ENCODE measurements at places on chromosomes 2 and 18.
A peak's percentile ranks its signal among the peaks of the same experiment; 100 is the strongest.

- DNase-seq: no peak
Observed at GRCh38 chr2:239727776-239728600, 297.2 kb downstream of the NDUFA10 start.

- no peak for DNase-seq
Observed at GRCh38 chr2:222261504-222261903, 37.3 kb downstream of the PAX3 start.

GRCh38 chr2:197713271-197713670 is 8.1 kb downstream of the MARS2 start:
- no peak for DNase-seq

DNA sequence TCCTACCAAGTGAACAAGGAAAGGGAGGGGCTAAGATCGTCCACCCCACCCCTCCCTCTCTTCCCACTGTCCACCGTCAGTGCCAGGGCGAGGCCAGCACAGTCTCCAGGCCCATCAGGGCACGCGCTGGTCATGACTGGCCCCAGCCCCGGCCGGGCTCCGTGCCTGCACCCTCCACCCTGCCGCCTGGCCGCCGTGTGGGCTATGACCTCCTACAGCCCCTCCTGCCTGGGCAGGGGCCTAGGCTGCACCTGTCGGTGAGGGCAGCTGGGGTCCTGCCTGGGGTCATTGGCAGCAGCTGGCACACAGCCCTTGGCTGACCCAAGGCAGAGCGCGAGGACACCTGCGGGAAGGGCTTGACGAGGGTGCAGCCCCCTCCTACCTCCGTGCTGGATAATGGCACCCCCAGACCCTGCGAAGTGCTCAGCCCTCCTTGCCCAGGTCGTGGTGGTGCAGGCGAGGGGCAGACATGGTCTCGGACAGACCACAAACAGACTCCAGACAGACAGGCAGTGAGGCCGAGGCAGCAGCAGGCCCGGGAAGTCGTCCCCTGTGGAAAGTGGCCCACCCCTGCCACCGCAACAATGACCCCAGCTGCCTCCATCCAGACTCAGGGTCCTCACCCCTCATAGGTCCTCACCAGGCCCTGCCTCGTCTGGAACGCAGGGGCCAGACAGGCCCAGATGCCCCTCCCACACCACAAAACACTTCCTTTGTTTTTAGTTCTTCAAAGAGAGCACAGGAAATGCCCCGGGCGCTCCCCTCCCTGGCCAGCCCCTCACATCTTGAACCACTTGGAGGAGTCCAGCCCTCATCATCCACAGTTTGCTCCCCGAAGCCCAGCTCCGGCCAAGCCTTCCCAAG is 43.1 kb upstream of the GPC1 start:
- DNase-seq: no peak

- DNase-seq: peak; percentile 28
Observed at GRCh38 chr2:20676353-20677215, 9.6 kb downstream of the GDF7 start.

- no peak for DNase-seq
Observed at GRCh38 chr2:122851972-122852531, 1096.6 kb downstream of the TSN start.

- DNase-seq: no peak
Observed at GRCh38 chr2:64737547-64737946, 83.8 kb upstream of the SERTAD2 start.

DNA sequence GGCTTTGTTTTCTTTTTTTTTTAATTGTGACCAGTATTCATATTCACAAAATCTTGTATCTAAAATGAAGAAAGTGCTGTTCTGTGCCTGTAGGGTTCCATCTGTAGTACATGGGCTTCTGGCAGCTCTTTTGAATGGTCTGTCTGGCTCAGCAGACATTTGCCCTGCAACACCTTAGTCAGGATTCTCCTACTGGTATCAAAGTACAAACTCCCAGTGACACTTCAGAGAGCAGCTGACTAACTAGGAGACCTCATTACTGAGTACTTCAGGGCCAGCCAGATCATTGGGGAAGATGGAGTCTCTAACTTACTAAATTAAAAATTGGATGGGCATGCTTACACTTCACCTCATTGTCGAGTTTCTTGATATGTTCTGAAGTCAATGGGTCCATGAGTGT is 39.7 kb downstream of the GRHL1 start:
- DNase-seq: no peak

GRCh38 chr2:147512206-147512605 is 332.6 kb upstream of the ACVR2A start:
- no peak for DNase-seq

GRCh38 chr2:118388771-118389170 is 300.5 kb downstream of the INSIG2 start:
- DNase-seq: no peak

DNA sequence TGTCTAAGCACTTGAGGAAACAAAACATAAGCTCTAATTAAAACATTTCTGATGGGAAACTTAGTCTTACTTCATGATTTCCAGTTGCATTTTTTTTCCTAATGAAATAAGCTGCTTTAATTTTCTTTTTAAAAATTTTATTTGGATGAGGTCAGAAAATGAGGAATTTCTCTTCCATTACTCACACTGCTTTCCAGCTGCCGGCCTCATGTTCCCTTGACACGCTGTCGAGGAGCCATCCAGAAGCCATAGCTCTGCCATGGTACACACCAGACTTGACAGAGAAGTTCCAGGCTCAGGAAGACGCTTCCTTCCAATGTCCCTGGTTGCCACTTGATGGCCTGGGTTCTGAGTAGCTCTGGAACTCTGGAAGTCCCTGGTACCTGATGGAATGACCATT is 12.1 kb upstream of the MAPRE2 start:
- DNase-seq: no peak

DNA sequence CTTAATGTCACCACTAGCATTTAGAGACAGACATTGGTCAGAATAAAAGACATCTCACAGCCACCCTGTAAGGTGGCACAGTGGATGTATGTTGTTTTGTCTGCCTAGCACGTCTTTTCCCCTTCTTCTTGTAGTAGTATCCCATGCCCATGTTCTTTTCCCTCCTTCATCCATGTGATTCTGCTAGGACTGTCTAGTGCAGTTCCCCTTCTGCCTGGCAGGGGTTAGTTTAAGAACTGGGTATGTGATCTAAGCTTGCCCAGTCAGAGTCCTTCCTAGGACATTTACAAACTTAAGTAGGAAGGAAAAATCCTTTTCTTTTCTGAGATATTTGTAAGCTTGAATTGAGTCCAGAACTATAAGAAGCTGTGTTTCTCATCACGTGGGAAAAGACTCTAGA is 172.3 kb downstream of the BABAM2 start:
- DNase-seq: no peak

DNA sequence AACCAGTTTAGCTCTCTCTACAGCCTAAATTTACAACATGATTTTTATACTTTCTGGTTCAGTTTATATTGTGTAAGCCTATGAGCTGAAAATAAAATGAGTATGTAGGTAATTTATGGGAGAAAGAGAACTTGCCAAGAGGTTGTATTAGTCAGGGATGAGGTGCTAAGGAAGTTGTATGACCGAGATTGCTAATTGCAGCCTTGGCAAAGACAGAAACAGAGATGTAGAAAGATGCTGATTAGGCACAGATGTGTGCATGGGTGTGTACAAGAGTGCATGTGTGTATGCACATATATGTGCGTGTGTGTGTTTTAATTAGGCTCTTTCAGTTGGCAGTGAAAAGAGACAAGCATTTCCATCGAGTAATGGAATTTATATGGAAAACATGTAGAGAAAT is 213.9 kb downstream of the FBXO15 start:
- no peak for DNase-seq

GRCh38 chr18:66553824-66554223 is 50.1 kb downstream of the CDH19 start:
- no peak for DNase-seq

DNA sequence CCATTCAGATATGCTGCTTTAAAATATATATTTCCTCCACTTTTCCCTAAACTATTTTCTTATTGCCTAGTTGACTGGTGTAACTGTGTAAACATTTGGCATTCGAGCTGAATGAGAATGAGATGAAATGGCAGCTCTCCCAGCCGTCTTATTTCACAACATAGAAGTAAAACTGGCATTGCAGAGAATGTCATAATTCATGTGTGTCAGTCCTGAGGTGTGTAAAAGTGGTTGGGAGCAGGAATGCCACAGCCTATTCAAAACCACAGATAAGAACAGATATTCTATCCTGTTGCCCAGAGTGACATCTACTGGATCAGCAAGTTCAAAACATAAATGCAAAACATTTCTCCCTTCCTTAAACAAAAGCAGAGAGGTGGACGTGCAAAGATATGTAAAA is 565.5 kb upstream of the CHAC2 start:
- DNase-seq: peak; percentile 52

DNA sequence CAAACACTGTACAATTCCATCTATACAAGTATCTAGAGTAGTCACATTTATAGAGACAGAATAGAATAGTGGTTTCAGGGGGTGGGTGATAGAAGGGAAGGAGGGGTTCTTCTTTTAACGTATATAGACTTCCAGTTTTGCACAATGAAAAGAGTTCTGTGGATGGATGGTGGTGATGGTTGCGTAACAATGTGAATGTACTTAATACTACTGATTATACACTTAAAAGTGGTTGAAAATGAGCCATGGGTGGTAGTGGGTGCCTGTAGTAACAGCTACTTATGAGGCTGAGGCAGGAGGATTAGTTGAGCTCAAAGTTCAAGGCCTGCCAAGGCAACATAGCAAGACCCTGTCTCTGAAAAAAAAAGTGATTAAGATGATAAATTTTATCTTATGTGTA is 85.8 kb downstream of the SETBP1 start:
- DNase-seq: no peak

- no peak for DNase-seq
Observed at GRCh38 chr18:76507830-76508385, 12.9 kb upstream of the ZNF516 start.

DNA sequence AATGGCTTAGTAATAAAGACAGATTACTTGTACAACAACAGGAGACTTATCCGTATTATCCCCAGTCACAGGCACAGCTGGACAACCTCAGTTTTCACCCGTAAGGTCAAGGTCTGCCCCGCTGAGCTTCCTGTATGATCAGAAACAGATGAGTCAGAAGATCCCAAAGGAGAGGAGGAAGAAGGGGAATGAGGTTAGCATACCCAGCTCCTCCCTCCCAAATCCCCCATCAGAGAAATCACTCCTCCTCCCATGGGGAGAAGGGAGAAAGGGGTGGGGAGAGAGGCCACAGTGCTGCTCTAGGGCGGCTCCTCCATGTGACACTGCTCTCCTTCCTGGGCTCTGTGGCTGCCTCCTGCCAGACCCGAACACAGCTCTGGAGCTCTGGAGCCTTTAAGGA is 53.8 kb upstream of the SPTBN1 start:
- peak; percentile 14 for DNase-seq

GRCh38 chr2:65639156-65639864 is 206.9 kb upstream of the SPRED2 start:
- DNase-seq: no peak

DNA sequence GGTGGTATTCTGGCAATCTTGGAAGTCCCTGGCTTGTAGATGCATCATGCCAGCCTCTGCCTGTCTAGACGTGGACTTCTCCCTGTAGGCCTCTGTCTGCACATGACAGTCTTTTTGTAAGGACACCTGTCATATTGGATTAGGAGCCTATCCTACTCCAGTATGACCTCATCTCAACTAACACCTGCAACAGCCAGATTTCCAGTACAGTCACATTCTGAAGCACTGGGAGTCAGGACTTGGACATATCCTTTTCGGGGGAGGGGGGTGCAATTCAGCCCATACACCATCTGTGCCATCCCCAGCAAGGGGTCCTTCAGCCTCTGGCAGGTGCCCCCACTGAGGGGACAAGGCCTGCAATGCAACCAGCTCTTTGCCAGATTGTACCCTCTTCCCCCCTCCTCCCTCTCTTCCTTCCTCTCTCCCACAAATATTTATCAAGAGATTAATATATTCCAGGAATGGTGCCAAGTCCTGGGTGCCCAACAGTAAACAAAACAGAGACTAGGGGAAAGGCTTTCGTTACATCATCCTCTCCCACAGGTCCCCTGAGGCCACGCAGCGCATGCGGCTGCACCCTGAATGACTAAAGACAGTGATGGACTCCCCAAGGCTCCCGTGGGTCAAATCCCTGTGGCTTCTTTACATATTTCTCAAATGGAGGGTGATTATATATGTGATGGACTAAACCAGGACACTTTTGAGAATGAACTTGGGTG is 20.5 kb upstream of the MYCN start:
- DNase-seq: no peak

DNA sequence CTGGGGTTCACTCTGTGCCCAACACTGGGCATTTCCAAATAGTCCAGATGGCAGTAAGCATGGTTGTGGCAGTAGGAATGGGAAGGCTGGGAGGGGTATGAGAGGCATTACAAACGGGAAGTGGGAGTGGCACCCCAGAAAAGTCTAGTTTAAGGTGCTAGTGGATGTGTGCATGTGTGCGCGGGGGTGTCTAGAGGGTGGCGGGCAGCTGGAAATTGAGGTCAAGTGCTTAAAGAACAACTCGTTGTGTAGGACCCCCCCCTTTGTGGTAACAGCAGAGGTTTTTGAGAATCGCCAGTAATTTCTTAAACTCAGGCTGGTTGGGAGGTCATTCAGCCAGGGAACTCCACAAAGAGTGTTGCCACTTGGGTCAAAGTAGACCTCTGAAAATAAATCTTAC is 69.9 kb downstream of the RHBDD1 start:
- DNase-seq: no peak

DNA sequence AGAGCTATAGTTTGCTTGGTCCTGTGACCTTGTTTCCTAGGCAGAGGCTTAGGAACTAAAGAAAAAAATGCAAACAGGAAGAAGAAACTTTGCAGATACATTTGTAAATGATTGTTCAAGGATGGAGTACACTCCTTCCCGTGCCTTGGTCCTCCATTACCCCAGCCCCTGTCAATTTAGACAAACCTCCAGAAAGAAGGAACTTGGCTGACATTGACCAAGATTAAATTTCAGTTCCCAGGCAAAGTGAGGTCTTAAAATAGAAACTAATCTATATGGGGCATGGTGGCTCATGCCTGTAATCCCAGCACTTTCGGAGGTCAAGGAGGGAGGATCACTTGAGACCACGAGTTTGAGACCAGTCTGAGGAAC is 179.9 kb upstream of the FN1 start:
- no peak for DNase-seq

GRCh38 chr18:70462078-70462439 is 173.2 kb downstream of the SOCS6 start:
- no peak for DNase-seq

GRCh38 chr18:62432176-62432575 is 90.6 kb upstream of the ZCCHC2 start:
- no peak for DNase-seq

DNA sequence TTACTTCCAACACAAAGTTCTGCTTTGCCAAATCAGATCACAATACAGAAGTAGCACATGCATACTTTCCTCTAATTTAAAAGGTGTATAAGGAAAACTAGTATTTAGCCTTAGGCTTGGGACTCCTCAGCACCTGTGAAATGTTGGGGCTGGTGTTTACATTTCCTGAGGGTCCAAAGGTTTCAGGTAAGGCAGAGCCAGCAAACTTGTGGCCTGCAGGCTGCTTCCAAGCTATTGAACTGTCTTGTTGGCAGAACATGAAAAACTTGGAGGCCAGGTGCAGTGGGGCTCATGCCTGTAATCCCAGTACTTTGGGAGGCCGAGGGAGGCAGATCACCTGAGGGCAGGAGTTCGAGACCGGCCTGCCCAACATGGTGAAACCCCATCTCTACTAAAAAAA is 26.5 kb upstream of the GPR39 start:
- DNase-seq: no peak

Data from RKO (cell line).